ENCODE measurements at places on chromosomes 3 and 15.

- DNase-seq = no peak
These were observed 795.1 kb upstream of the ARPP21 start for GRCh38 chr3:34844323-34844620.

DNA sequence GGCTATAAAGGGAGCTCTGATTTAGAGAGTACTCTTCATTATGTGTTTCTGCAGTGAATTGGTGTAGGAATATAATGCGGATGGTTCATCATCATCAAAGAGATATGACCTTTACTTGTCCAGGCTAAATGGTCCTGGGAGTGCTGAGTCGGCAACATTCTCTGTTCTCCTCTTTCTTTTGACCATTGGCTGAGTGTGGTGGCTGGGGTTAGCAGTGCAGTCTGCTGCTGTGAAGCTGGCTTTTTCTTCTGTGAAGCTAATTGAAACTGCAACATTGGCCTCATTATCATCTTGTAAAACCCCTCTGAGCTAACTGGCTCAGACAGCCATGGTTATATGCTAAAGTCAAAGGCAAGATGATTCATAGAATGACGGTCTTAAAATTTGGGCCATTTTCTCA lies 83.8 kb downstream of the THRB start:
- no peak for DNase-seq

GRCh38 chr3:46862369-46863025 lies 747 bp downstream of the MYL3 start:
- no peak for DNase-seq

DNA sequence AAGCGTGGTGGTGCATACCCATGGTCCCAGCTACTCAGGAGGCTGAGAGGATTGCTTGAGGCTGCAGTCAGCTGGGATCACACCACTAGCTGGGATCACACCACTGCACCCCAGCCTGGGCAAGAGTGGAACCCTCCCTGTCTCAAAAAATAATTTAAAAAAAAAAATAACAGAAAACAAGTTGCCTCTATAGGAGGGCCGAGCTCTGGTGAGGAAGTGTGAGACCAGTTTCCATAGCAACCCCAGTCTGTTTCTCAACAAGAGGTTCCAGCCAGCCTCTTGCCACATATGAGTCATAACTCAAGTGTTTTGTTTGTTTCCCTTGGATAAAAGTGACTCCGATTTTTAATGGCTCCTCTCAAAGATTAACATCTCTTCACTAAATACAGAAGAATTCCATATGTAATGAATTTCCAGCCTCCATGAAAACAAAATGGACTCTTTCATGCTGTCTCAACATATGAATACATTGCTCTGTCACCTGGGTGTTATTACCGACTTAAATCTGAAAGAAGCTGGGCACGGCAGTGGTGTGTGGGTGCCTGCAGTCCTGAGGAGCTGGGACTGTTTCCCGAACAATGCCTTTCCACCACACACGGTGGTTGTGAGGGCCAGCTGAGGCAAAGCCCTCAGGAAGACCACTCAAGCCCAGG lies 19.7 kb downstream of the TMEM43 start:
- DNase-seq = peak; percentile 92

DNA sequence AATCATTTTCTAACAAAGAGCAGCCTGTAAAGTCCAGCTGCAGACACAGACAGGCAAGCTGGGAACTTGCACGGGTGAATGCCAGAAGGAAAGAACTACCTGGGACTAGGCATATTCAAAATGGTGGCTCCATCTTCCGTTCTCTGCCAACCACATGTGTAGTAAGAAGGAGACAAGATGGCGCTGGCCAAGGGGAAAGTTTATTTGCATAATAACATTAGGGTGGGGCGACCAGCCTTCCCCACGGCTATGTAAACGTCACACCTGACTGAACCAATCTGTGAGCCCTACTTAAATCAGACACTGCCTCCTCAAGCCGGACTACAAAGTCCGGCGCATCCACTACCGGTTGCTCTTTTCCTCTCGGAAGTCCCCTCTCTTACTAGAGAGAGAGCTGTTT lies 130.8 kb downstream of the SNRK start:
- no peak for DNase-seq

DNA sequence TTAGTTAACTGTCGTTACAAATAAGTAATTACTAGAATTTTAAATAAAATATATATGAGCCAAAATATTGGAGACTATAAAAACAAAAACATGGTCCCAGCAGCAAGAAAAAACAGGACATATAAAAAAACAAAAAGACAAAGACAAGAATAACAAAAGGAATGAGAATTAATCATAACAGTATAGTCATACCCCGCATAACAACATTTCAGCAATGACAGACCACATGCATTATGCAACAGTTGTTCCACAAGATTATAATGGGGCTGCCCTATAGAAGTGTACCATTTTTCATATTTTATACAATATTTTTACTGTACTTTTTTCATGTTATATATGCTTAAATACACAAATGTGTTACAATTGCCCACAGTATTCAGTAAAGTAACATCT lies 5.6 kb downstream of the HLTF start:
- DNase-seq = no peak

DNA sequence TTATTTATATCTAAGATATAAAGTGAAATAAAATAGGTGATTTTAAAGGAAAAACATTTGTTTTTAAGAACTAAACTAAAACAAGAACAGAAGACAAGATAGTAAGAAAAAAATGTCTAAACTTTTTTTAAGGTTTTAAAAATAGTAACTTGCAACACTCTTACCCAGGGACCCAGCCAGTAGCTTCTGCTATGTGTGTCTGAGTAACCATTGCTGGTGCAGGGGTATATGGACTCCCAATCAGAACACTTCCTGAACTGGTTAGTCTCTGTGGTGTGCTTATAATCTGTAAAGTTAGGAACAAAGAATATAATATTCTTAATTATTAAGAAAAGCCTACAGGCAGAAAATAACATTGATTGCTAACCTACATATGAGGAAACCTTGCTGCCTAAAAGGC lies 118.4 kb downstream of the ATP1B3 start:
- no peak for DNase-seq

DNA sequence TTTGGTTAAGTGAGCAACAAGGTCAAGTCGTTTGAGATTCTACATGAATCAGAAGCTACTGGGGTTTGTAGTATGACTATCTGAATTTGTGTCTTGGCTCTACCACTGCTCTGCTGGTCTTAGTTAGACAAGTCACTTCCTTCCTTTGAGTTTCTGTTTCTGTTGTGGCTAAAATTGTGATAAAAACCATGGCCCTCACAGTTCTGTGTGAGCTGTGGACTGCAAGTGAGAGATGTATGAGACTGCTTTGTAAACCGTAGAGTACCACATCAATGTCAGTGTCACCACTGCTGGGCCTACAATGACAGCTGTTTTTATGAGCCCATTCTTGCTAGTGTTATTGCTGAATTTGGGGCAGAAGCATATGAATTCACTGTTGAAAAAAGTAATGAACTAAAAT lies 32.7 kb downstream of the RARB start:
- DNase-seq = no peak

GRCh38 chr15:71937650-71938311 lies 127.4 kb downstream of the NR2E3 start:
- DNase-seq = no peak

DNA sequence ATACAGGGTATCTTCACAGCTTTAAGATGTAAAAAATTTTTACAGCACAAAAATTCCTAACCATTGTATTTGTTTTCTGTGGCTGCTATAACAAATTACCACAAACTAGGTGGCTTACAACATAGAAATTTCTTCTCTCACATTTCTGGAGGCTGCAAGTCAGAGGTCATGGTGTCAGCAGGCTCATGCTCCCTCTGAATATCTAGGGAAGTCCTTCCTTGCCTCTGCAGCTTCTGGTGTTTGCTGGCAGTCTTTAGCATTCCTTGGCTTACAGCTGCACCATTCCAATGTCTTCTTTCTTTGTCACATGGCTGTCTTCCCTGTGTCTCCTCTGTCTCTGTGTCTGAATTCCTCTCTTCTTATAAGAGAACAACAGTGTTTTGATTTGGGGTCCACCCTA lies 310.2 kb upstream of the SUCLG2 start:
- no peak for DNase-seq

DNA sequence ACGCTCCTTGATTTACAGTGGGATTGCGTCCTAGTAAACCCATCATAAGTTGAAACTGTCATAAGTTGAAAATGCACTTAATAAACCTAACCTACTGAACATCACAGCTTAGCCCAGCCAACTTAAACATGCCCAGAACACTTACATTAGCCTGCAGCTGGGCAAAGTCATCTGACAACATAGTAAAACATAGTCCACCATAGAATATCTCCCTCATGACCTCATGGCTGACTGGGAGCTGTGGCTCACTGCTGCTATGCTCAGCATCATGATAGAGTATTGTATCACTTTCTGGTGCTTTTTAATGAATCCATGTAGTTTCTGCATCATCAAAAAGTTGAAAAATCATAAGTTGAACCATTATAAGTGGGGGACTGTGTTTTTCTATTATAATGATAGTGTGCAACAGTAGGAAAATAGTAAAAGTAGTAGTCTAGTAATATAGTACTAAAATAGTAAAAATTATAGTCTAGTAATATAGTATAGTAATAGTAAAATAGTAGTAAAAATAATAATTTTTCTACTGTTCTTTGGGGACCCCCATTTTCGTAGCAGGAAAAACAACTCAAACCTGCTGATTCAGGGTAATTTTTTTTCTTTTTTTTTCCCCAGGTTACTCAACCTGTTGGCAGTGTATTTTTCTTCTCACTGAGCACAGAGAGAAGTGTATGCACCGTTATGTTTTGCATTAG lies 233.5 kb downstream of the MYRIP start:
- no peak for DNase-seq

DNA sequence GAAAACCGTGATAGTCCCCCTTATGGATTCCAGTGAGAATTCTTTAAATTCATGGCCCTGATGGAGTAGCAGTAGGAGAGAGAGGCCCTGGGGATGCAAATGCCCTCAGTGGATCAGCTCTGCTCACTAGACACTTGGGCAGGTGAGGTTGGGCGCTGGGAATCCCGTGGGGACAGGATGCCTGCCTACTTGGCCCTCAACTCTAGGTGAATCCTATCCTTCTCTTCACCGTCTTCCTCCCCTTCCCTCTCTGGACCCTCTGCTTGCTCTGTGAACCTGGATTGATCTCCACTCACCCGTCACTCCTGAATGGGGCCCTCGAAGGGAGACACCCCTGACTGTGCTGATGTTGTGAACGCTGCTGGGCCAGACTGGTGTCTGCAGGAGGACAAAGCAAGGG lies 77.4 kb downstream of the SEC22A start:
- no peak for DNase-seq

DNA sequence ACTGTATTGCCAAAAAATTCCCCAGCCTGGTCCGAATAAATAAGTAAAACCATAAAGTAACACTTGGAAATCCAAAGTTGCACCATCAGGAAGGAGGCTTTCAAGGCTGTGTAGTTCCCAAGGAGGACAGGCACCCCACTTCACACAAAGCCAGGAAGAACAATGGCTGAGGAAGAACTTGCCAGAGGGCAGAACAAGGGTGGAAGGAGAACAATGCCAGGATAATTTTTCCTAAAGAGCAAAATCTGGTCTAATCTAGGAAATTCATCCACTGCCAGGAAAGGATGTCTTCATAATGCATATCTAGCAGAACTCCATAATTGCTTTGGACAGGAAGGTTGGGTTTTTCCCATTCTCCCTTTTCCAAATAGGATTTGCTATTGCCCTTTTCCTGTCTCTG lies 15.7 kb upstream of the ARID3B start:
- no peak for DNase-seq

DNA sequence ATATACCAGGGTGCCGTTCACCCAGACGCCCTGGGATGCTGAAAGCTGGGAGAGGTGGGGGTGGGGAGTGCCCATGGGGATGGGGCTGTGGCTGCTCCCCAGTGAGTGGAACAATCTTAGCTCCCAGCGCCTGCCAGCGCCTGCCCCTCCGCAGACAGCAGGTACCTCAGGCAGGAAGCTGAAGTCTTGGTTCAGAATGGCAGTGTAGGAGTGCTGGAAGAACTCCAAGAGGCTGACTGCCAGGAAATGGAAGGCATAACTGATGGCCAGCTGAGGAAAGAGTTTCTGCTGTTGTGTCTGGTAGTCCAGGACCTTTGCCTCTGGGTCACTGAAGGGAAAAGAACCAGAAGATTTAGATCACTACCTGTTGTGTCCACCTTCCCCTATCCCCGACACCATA lies 8.4 kb downstream of the ACOX2 start:
- DNase-seq = no peak

DNA sequence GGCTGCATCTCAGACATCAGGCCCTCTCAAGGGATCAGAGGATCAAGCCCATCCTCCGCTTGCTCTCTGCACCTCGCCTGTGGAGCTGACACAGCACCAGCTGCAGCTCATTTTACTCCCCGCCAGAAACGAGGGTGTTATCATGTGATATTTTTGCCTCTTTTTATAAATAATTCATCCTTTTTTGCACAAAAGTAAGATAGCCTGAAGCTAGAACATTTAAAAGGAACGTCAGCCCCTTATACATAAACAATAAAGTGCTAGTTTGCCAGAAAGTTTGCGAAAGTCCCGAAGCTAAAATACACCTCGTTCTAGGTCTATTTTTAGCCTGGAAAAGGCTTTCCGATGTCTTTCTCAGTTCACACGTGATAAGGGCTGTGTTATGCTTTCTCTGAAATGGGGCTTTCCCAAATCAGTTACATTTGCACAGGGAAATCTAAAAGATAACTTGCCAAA lies 9.6 kb upstream of the FAM174B start:
- DNase-seq = no peak

DNA sequence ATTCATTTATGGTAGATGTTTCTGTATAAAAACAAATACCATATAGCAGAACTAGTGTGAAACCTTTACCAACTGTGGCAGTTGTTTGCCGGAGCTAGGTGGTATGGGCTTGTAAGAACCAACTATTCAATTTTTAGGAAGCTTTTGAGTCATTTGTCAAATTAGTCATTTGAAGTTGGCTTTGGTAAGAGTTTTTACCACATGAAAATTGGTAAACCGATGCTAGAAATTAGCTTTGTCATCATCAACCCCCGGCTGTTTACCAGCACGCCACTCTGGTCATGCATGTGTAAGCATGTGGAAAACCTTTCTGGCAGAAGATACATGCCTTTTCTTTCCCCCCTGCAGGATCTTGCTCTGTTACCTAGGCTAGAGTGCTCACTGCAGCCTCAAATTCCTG lies 63.3 kb downstream of the IL1RAP start:
- no peak for DNase-seq

DNA sequence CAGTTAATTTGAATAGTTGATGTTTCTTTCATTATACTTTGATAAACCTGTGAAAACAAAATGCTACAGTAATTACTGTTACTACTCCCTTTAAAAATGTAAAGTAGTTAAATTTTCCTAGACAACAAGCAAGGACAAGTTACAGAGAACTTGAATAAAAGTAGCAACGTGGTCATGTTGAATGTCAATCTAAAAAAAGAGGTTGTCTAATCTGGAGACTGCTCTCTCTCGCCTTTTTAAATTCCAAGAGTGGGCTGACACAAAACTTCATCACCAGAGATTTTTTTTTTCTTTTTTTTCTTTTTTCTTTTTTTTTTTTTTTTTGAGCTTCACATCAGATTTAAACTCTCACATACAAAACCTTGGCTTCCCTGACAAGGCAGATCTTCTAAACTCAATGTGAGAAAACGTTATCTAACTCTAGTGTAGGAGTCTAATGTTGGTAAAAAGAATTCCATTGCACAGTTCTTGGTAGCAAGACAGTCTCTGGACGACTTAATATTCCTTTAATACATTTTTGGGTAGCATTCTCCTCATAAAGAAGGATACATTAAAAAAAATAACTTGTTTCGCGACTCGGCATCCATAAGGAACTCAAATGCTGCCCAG lies 4.1 kb downstream of the FOXP1 start:
- no peak for DNase-seq
